Stimulated activated CD8-positive, alpha-beta memory T cell treated with anti-CD3 and anti-CD28 coated beads, Interleukin-2, amount 100 ng/mL, for 48 hours (primary cell): ENCODE measurements at places on chromosomes 2 and 18.

- DNase-seq: no peak
Observed at GRCh38 chr2:220451438-220451837, 824.0 kb downstream of the SLC4A3 start.

DNA sequence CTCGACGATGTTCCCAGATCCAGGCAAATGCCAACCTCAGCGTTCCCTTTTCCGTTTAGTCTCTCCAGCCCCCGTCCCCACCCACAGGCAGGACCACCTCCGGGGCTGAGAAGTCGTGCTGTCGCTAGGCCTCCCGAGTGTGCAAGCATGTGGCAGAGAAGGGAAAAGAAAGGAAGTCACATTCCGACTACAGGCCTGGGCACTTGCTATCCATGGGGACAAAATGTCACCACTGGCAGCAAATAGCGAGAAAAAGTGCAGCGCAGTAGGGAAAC is 420 bp downstream of the PIGN start:
- DNase-seq: no peak

DNA sequence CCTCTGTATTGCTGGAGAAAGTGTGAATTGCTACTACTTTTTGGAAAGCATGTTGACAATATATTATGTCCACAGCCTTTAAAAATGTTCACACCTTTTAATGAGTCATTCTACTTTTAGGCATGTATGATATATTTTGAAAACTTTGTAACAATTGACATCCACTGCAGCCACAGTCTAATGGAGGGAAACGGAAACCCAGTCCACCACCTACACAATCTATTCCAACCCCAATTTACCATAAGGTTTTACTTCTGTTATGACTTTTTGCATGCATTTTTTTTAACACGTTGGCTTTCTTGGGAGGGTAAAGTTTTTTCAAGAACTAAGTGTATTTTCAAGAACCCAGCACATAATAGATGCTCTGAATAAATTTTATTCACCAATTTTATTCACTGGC is 38.5 kb upstream of the ATP8B1 start:
- DNase-seq: no peak

GRCh38 chr2:43391201-43391877 is 164.9 kb upstream of the ZFP36L2 start:
- DNase-seq: no peak

DNA sequence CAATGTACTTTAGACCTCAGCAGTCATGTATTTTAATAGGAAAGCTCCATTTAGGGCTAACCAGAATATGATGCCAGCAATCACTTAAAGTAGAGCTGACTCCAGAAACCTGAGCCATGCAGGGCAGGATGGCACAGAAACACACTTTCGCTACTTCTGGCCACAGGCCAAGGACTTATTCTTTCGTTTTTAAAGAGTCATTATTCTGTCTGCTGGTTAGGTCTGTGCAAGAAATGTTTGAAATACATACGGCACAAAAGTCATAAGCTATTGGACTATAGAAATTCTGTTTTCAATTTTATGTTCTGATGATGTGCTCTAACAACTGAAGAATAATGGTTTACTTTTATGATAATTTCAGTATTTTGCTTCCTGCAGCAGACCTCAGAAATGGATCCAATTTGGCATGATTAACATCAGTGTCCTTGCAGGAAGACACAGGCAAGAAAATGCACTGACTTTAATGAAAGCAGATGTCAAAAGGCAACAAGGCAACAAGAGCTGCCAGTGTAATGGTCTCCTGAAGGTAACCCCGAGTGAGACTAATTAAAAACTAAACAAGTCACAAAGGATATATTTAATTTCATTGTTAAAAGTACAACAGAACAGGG is 114.4 kb upstream of the CHRNA1 start:
- no peak for DNase-seq

- DNase-seq: no peak
Observed at GRCh38 chr2:54074606-54075341, 40.6 kb upstream of the ACYP2 start.

GRCh38 chr2:231905026-231905425 is 21.2 kb downstream of the NPPC start:
- no peak for DNase-seq

DNA sequence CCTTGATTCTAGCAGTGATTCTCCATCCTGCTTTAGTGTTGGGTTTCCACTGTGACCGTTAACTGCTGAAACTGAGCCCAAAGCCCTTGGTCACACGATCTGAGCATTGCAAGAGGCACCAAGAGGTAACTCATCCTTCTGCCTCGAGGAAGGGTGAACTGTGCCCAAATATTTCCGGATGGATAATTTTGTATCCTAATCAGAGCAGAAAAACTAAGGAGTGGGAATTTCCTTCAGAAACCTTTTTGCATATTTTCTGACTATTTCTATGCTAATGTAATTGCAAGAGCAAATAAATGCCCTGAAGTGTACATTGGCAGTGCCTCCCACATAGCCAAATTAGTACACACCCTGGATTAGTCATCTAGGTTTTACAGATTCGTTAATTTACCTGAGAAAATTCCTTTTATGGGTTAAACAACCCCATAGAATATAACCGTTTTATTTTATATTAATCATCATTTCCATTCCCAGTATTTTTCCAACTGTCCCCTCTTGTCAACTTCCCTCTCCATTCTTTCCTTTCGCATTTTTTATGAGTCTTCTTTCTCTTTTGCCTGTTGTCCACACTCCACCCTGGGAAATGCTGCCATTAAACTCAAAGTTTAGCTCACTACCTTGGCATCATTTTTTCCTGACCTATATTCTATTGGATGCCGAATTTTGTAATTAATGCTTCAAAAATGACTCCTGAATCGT is 31.7 kb upstream of the COBLL1 start:
- DNase-seq: no peak

GRCh38 chr2:14344355-14344754 is 288.2 kb upstream of the LRATD1 start:
- DNase-seq: no peak

GRCh38 chr2:226304308-226304707 is 495.3 kb downstream of the IRS1 start:
- no peak for DNase-seq
